ENCODE measurements at places on chromosomes 5 and 9. TPM values are rescaled to one million over a fixed set of nuclear protein-coding genes. Genes with fewer than 3 reads are reported as not detected.

The ASTN2 gene
- total RNA-seq: 134 TPM

The ADAMTS12 gene
- total RNA-seq: 0.54 TPM

The ECSCR gene
- not detected for total RNA-seq

The PTPRD gene
- total RNA-seq: 532 TPM

The ZDHHC12 gene
- total RNA-seq: 18.2 TPM

The HCN1 gene
- 0.56 TPM for total RNA-seq

The OR1Q1 gene
- not detected for total RNA-seq

The CMBL gene
- 2.2 TPM for total RNA-seq

The PCDHGC3 gene
- total RNA-seq: 40.1 TPM

The SPINK5 gene
- total RNA-seq: 7.5 TPM

The TMEM171 gene
- 1.1 TPM for total RNA-seq

The PTTG1 gene
- 25.3 TPM for total RNA-seq

The SLIT3 gene
- total RNA-seq: 11.5 TPM

The PCDHA9 gene
- total RNA-seq: 18.9 TPM

The GPR21 gene
- total RNA-seq: 3.8 TPM

The NR6A1 gene
- total RNA-seq: 51.0 TPM

The LCP2 gene
- not detected for total RNA-seq

The TBC1D13 gene
- total RNA-seq: 25.6 TPM

The ANKRD18B gene
- total RNA-seq: 5.0 TPM

The REXO4 gene
- 20.4 TPM for total RNA-seq

The BARHL1 gene
- not detected for total RNA-seq

The CDC20B gene
- 0.34 TPM for total RNA-seq

The CAMK2A gene
- total RNA-seq: 1.1 TPM

The BICD2 gene
- 43.7 TPM for total RNA-seq

The OLFML2A gene
- not detected for total RNA-seq

The EPB41L4B gene
- 10.0 TPM for total RNA-seq

The ATP10B gene
- total RNA-seq: not detected

The OR2K2 gene
- not detected for total RNA-seq

The SGCD gene
- 0.20 TPM for total RNA-seq

The POC5 gene
- 21.5 TPM for total RNA-seq

The TRPM3 gene
- 3.3 TPM for total RNA-seq

The SMIM32 gene
- not detected for total RNA-seq

The HTR4 gene
- not detected for total RNA-seq

The HTR1A gene
- total RNA-seq: 1.2 TPM

The SPINK7 gene
- total RNA-seq: not detected

The ASS1 gene
- 31.5 TPM for total RNA-seq

The CCDC152 gene
- total RNA-seq: 13.4 TPM

The MRPS2 gene
- 30.7 TPM for total RNA-seq

The TLX3 gene
- 161 TPM for total RNA-seq

The TMOD1 gene
- total RNA-seq: 0.64 TPM

The C5orf22 gene
- 26.5 TPM for total RNA-seq

The TMEM232 gene
- total RNA-seq: 5.3 TPM

The TAF11L10 gene
- 0.83 TPM for total RNA-seq

The BSPRY gene
- not detected for total RNA-seq

The PDLIM7 gene
- total RNA-seq: 430 TPM

The CER1 gene
- total RNA-seq: 3.0 TPM

The MVB12B gene
- 41.1 TPM for total RNA-seq

The MAN1B1 gene
- 59.8 TPM for total RNA-seq

The GADD45G gene
- total RNA-seq: 124 TPM

The CDX1 gene
- not detected for total RNA-seq

The SPINK1 gene
- total RNA-seq: not detected

The RGS14 gene
- total RNA-seq: 15.9 TPM

The SPINK14 gene
- not detected for total RNA-seq

The LAMC3 gene
- total RNA-seq: 0.17 TPM

The LECT2 gene
- not detected for total RNA-seq

The ESM1 gene
- not detected for total RNA-seq

The FYB1 gene
- not detected for total RNA-seq

Data from glutamatergic neuron (in vitro differentiated cells).